Hematopoietic multipotent progenitor cell treated with erythropoietin and hydrocortisone succinate and interleukin-3 and kit ligand, for 6 days (in vitro differentiated cells): ENCODE measurements at places on chromosomes 6 and 20.

- no peak for DNase-seq
Measured at GRCh38 chr6:138973466-138974153, 14.4 kb downstream of the REPS1 start.

GRCh38 chr6:158104696-158105095 is 63.4 kb downstream of the SERAC1 start:
- no peak for DNase-seq

DNA sequence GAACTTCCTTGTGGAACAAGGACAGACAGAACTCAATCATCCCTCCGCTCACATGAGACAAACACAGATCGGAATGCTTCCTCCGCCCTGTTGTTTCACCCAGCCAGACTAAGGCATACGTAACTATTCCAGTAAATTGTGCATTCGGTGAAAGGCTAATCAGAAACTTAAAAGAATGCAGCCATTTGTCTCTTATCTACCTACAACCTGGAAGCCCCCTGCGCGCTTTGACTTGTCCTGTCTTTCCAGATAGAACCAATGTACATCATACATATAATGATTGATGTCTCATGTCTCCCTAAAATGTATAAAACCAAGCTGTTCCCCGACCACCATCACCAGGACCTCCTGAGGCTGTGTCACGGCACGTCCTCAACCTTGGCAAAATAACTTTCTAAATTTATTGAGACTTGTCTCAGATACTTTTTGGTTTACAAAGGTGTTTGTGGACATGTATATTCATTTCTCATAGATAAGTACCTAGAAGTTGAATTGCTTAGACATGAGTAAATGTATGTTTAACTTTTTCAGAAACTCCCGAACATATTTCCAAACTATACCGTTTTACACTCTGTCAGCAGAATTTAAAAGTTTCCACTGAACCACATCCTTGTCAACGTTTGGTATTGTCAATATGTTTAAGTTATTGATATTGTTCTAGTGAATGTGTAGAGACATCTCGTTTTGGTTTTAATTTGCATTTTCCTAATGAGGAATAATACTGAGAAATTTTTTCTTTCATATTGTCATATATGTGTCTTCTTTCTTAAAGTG is 197.6 kb upstream of the THBS2 start:
- DNase-seq: no peak

GRCh38 chr6:159062976-159063375 is 18.2 kb upstream of the TAGAP start:
- peak; percentile 42 for DNase-seq

- no peak for DNase-seq
Measured at GRCh38 chr6:593907-594212, 63.0 kb downstream of the HUS1B start.

- DNase-seq: peak; percentile 93
Measured at GRCh38 chr20:41340327-41341055, at the start of gene LPIN3. TSS of gene LPIN3 (plus strand) at chr20:41340821. CDS start at chr20:41345804, 4,983 bp downstream.

GRCh38 chr6:168574699-168575195 is 133.8 kb downstream of the SMOC2 start:
- DNase-seq: no peak

DNA sequence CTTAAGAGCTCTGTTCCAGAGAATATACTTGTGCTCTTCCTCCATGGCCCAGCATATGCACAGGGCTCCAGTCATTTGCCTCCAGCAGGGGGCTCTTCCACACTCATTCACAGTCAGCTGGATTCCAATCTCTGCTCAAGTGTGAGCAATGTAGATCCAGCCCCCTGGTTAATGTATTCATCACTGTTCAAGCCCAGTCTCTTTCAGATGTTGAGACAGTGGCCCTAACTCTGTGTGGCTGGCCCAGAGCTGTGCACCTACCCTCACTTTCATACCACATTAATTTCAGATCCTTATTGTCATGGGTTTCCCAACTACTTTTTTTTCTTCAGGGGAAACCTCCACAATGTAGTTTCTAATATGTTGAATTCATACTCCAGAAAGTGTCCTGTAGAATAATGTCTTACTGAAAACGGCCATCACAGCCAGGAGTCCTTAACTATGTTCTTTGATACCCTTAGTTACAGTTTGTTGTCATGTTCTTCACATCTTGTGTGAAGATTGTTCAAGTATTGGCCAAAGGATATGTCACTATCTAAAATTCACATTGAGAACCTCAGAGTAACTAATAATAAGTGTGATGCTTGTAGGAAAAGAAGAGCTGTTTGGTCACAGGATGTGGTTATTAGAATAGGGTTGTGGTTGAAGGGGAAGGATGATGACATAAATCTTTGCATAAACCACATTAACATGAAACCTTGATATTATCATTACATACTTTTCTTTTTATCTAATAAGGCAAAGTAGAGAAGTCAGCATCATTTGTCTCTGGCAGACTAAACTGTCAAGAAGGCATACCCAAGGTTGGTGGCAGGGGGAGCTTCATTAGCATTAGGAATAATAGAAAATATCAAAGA is 14.4 kb upstream of the HLA-DQA1 start:
- DNase-seq: peak; percentile 76

DNA sequence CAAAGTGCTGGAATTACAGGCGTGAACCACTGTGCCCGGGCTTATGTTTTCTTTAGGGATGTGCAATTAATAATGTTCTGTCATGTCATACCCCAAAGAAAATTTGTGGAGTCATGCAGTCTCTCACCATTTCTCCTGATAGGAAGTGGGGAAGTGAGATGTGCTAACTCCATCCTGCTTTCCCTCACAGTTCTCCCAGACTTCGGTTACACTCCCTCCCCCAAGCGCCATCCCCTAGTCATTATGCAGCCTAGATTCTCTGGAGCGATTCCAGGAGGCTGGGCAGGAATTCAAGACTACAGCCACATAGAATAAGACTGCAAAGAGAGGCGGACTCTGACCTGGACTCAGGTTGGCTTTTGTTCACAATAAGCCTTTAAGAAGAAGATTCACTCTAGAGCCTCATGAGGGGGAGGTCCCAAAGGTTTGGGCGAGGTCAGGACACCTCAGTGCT is 271.4 kb downstream of the ALDH8A1 start:
- no peak for DNase-seq

DNA sequence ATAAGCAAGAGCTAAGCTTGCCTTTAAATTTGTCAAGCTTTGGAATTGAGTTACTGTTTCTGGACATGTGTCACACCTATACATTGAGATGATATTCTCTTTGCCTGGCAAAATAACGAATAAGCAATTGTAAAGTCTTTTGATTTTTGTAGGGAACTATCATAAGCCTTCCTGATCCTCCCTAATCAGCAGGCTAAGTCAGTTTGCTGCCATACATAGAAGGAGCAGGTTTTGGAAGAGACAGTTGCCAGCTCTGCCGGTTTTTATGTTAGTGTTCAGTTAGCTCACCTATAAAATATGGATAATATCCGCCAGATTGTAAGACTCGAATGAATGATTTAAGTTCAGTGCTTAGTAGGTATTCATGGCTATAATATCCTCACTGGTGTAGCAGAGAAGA is 34.4 kb upstream of the BCAS1 start:
- no peak for DNase-seq

- no peak for DNase-seq
Measured at GRCh38 chr20:41714030-41714429, 95.9 kb upstream of the CHD6 start.

GRCh38 chr20:54094268-54094580 is 23.8 kb upstream of the BCAS1 start:
- no peak for DNase-seq

DNA sequence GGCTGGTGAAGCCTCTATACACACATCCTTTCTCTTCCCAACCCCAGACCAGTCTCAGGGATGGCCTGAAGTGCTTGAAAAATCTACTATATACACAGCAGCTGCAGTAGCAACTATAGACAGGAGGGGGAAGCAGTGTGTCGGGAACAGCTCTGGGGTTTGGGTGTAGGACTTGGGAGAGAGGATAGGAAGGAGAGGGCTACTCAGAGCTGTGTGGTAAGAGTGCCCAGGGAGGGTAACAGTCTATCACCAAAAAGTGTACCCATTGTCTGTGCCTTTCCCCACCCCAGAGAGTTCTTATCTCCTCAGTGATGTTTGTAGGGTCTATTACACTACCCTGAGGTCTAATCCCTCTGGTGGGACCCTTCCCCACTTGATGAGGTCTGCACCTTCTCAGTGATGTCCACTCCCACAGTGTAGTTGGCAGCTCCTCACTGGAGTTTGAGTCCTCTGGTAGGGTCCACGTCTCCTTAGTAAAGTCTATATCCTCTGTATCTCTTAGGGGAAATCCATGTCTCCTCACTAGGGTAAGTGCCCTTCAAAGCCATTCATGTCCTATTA is 1.5 kb upstream of the GGT7 start:
- peak; percentile 93 for DNase-seq

- DNase-seq: no peak
Measured at GRCh38 chr6:52667572-52667971, 3.3 kb upstream of the TMEM14A start.

DNA sequence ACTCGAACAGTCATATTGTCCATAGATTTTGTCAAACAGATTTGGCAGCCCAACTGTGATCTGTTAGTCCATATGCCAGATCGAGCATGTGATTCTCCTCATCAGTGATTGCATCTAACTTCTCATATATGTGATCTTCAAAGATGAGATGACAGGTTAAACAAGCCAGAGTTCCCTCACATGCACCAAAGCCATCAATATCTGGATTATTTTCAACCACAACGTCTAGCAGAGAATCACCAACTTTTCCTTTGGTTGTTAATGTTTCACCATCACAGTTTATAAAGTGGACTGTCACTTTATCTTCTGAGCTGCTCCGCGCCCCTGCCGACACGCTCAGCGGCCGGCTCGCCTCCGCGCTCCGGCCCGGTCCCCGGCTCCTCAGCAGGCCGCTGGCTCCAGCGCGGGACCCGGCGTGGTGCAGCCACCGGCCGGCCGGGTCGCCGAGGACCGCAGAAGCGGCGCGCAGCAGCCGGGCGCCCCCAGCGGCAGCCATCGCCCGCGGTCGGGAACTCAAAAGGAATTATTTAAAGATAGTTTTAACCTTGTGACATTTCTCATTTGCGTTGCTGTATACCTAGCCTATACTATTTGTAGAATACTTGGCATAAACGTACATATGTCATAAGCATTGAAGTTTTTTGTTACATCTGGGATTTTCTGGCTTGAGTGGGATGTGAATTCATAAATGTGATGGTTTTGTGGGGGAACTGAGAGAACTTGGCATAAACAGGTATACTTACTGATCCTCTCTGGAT is 40.1 kb upstream of the DYNLRB1 start:
- DNase-seq: peak; percentile 54

- DNase-seq: peak; percentile 59
Measured at GRCh38 chr20:38649275-38649891, 47.8 kb downstream of the ARHGAP40 start.

DNA sequence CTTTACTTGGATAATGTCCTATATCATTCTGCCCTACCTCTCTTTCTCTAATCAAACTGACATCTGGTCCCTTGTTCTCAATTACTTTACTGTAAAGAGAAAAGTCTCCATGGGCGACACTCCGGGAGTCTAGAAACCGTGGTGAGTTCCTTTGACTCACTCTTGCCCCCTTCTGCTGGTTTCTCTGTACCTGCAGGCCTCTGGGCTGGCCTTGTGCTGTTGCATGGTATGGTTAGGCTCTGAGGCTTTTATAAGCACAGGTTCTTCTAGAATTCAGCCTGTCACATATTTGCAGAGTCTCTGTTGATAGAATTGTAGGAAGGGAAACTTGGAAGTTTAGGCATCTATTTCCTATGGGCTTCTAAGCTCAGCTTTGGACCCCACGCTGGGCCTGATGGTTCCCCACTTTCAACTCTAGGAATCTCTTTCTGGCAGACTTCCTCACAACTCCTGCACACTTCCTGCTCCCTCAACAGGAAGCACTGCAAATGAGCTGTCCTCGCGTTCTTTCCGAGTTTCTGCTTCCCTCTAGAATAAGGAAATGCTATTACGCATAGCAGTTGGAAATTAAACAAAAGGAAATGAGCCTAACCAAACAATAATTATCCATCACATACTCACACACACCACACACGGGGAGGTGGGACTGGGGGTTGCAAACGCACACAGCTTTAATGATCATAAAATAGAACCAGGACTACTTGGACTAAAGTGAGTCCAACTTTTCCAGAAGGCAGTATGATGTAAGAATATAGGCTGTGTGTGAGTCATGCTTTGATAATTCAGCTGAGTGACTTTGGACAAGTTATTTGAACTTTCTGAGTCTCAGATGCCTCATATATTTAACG is 683.3 kb downstream of the QKI start:
- DNase-seq: peak; percentile 56

DNA sequence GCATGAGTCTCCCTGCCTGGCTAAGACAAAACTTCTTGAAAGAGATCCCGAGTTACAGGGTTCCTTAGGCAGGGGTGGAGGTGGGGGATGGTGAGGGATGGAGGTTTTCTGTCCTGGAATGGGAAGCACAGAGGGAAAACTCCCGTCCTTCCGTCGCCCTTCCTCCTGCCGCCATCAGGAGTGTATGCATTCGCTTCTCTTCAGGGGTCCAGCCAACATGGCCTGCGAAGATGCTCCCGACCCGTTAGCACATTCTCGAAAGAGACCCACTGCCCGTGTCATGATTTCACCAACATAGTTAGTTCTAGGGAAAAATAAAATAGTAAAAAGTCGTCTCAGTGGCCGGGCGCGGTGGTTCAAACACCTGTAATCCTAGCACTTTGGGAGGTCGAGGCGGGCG is 37.1 kb downstream of the KIF25 start:
- no peak for DNase-seq

GRCh38 chr6:167803816-167804215 is 22.9 kb upstream of the AFDN start:
- no peak for DNase-seq

GRCh38 chr6:89999154-89999553 is 104.9 kb downstream of the GJA10 start:
- DNase-seq: peak; percentile 77

DNA sequence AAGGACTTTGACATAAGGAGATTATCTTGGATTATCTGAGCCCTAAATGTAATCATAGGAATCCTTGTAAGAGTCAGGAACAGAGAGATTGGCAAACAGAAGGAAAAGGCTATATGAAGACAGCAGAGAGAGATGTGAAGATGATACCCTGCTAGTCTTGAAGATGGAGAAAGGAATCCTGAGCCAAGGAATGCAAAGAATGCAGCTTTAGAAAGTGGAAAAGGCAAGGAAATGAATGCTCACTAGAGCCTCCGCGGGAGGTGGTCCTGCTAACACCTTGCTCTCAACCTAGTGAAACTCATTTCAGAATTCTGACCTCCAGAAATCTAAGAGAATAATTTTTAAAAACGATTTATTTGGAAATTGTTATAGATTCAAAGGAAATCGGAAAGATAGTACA is 117.1 kb downstream of the TBXT start:
- no peak for DNase-seq

DNA sequence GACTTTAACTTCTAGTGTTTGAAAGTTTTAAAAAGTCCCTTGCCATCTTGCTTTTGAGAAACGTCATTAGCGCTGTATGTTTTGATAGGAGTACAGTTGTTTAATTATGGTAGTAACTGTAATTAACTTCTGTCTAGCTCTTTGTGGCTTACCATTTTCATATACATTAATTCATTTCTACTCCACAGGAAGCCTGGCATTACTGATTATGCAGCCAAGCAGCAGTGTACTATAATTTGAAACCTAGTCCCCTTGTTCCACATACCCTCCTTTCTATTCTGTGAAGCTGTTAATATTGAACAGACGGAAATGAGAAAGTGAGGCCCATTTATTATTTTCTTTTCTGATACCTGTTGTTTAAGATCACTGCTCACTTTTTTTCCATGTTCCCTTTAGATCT is 235.4 kb downstream of the CDKAL1 start:
- peak; percentile 38 for DNase-seq
